Left ventricle myocardium inferior (tissue), 1 donor: ENCODE measurements at places on chromosomes 5 and 9. TPM values are rescaled to one million over a fixed set of nuclear protein-coding genes. Genes with fewer than 3 reads are reported as not detected.

The GABRA6 gene
- total RNA-seq: not detected

The LVRN gene
- total RNA-seq: 0.14 TPM

The HAVCR2 gene
- 3.1 TPM for total RNA-seq

The NRG2 gene
- total RNA-seq: 3.1 TPM

The TERT gene
- total RNA-seq: not detected

The IFNB1 gene
- not detected for total RNA-seq

The SH3GL2 gene
- total RNA-seq: 7.3 TPM

The PAXX gene
- 19.8 TPM for total RNA-seq

The C5orf52 gene
- not detected for total RNA-seq

The ANAPC2 gene
- 34.7 TPM for total RNA-seq

GRCh38 chr9:98251551-98251950 lies 3.9 kb downstream of the TBC1D2 start:
- DNase-seq: no peak

DNA sequence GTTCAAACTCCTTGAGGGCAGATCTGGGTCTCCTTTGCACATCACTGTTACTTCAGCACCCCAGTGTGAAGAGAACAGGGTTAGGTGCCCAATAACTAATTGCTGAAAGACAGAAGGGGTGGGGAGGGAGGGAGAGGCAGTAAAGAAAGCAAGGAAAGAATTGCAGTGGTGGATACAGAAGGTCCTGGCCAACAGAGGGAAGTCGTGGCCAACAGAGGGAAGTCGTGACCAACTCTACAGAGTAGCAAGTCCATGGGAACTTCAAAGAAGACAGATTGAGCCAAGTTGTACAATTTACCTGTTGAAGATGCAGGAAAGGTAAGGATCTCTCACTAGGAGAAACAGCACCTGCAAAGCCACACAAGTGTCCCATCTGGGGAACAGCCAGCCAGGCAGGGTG lies 27.0 kb downstream of the CCNJL start:
- DNase-seq: no peak

DNA sequence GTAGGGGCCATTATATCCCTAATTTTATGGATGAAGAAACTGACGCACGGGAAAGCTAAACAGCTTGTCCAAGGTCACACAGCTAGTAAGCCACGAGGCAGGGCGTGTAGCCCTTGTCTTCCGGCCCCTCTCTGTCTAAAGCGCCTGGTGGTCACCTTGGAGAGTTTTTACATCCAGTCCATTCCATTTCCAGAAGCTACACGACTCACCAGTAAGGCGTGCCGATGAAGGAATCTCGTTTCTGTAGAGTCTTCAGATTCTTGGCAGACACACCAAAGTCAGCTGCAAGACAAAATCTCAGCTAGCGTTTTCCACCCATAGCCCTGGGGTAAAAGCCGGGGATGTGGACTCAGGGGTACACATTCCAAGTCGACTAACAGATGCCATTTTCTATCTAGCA lies 80.5 kb downstream of the STK10 start:
- DNase-seq: no peak

DNA sequence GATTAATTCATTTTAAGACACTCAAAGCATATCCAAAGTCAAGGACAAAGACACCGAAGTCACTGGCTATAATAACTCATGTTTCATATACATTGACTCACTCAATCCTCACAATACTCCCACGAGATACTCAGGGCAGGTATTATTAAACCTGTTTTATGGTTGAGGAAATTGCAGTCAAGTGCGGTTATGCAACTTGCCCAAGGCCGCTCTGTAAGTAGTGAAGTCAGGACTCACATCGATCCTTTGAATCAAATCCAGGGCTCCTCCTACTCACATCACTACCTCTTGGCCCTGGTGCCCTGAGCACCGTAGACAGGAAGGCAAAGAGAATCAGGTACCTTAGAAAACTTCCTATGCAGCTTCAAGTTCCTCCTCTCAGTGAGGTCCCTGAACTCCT lies 87.8 kb upstream of the APC start:
- no peak for DNase-seq

GRCh38 chr9:109894921-109895758 lies 115.1 kb downstream of the PALM2AKAP2 start:
- no peak for DNase-seq

DNA sequence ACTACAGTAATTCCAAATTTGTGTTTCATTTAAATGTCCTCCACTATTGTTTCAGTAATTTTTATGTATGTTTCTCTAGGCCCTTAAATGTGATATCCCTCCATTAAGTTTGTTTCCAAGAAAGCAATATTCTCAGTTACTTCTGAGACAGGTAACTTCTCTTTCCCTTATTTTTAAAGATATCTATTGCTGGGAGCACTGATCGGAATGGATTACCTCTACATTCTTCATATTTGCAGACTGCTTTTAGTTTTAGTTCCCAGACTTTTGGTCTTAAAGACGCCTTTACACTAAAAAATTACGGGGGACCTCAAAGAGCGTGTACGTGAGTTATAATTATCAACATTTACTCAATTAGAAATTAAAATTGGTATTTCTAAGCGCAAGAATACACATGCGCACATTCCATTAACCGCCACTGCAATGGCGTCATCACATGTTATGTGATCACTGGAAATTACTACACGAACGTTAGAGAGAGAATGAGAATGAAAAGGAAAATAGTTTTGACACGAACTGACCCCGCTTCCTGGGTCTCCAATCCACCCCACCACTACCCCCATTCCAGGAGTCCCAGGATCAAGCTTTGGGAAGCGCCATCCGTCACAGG lies 519 bp upstream of the RAD50 start:
- no peak for DNase-seq

DNA sequence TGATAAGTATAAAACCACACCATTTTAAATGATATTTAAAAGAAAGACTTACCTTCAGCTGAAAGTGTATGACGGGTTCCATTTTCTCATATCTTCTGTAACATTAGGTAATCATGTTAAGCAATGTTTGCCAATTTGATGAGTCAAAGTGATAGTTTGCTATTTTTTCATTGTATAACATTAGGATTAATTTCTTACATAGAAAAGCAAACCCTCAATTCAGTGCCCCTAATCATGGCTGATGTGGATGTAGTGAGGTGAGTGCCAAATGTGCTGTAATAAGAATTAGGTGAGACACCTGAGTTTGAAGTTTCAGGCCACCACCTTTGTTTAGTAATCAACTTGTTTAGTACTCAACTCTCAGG lies 68.0 kb downstream of the UNC13B start:
- no peak for DNase-seq

DNA sequence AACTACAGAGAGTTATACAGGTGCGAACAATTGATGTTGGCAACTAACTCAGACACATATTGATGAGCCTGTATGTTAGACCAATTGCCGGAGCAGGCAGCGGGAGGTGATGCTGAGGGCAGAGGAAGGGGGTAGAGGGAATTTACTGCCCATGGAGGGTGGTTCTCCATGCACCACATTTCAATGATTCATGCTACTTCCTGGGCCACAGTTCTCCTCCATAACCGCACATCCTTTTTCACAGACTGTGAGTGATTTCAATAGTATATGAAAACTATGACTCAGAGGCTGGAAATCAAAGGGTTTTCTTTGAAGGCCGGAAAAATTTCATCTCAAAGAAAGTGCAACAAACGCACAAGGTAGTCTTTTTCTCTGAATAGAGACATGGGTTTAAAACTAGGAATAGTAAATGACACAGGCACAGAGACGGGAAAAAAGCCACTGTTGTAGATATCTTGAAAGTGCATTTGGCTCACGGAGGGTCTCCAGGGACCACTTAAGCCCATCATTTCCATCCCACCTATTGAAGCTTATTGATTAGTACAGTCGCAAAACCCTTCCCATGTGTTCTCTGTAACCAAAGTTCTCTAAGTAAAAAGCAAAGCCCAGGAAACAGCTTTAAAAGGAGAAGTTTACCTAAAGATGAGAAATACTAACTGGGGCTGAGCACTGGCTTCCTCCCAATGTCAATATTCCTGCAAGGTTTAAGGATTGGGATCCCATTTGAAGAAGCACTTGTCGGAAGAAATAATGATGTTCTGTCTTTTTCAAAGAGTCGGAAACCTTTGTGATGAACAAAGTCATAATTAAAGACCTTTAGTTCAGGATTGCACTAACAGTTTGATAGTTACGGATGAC lies 28.0 kb upstream of the ADAM19 start:
- no peak for DNase-seq

DNA sequence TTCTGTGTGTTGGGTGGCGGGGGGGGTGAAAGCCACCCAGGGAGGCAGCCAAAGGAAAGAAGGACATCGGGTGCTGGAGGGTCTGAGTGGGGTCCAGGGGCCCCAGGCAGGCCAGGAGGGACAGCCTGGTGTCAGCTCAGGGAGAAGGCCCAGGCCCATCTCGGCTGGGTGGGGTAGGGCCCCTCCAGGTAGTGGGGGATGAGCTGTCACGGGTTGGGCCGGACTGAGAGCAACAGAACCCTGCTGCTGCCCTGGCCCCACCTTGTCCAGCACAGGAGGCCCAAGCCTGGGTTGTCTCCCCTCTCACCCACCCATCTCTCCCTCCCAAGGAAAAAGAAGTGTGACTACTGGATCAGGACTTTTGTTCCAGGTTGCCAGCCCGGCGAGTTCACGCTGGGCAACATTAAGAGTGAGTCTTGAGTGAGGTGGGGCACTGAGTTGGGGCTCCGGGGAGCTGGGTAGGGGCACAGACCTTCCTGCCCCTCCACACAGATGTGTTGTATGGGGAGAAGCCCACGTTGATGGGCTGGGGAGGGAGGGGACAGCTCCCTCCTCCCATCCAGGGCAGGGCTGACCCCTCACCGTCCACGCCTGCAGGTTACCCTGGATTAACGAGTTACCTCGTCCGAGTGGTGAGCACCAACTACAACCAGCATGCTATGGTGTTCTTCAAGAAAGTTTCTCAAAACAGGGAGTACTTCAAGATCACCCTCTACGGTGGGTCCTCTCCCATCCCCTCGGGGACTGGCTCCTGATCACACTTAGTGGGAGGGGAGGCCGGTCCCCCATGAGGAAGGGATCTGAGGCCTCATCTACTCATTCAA lies 2.3 kb downstream of the LCN2 start:
- DNase-seq: no peak

DNA sequence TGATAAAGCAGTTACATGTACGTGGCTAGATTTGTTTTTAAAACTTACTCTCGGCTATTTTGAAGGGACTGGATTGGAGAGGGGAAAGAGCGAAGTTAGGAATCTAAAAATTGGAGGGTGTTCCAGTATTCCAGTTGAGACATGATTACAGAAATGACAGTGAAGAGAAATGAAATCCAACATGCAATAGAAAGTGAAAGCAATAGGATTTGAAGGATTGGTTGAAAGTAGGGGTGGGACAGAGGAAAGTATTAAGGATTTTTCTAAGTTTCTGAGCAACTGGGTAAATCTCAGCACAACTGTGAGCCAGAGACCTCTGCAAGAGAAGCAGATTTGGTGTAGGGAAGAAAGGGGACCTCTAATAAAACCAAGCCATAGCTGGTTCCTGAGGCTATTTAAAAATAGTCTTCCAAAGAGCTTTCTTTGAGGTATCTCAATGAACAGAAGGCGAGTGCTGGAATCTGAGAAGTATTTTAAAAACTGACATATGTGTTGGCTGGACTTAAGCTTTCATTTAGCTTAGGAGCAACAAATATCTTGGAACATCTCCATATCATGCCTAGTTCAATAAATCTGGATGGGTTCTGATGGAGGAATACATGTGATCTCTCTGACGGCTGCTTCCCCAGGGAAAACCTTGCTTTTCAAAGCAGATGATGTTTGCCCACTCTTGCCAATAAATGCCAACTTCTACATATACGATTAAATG lies 110.4 kb upstream of the IFNK start:
- no peak for DNase-seq

GRCh38 chr5:14270209-14270702 lies 127.1 kb downstream of the TRIO start:
- no peak for DNase-seq

- peak; percentile 32 for DNase-seq
These were observed 106.6 kb downstream of the COL23A1 start for GRCh38 chr5:178483620-178484019.

DNA sequence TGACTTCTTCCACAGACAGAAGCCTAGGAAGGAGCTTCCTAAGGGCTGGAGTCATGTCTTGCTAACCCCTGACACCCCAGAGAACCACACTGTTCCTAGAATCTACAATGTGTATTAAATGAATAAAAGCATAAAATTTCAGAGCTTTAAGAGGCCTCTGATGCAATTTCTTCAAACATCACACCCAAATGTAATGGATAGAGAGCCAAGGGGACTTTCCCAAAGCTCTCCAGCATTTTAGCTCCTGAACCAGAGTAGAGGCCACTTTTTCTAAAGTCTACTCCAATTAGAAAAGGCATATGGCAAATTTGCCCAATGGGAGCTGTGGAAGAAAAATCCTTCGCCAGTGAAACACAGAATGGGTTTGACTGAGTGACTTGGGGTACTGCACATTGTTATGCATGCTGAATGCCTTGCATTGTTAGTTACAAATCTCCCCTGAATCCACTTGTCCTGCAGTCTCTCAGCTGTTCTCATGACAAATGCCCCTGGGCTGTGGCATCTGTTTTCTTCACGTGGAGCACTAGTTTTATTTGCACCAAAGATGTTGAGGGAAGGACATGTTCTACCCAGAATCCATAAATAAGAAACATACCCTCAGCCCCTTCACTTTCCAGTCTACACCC lies 334.0 kb downstream of the ASTN2 start:
- no peak for DNase-seq

- no peak for DNase-seq
These were observed 121.5 kb downstream of the FEM1C start for GRCh38 chr5:115423051-115423450.

DNA sequence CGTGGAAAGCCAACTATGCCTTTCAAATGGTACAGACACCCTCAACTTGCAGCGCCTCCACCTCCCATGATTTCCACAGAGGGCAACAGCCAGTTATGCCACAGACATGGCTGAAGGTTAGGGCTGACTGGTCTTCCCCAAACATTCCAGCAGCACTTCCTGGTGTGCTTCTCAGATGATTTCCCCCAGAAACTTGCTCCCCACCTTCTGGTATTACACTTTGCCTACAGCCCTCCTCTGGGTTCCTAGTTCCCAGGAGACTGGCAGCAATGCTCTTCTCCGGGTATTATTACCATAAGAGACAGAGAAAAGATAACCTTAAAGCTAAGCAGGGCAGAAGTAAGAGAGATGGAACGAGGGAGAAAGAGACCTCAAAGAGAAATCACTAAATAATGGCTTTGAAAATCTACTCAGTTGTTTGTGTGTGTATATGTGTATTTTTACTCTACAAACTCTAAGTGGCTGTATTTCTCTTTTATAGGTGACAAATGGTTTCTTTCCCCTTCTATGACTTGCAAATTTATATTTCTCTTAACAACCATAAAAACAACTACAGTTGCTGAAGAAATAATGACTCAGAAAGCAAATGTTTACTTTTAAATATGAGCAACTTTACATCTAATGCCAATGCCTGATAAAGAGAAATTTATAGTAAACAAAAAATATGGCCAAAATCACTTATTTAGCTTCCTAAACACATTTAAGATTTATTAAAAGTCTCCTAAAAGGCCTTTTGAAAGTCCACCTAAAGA lies 133.8 kb downstream of the PDE4D start:
- DNase-seq: no peak

GRCh38 chr5:150079909-150080461 lies 6.4 kb downstream of the CSF1R start:
- no peak for DNase-seq

GRCh38 chr5:54017580-54017979 lies 292.8 kb downstream of the ARL15 start:
- DNase-seq: no peak
